Esophagus squamous epithelium (tissue), 5 donors: ENCODE measurements at places on chromosomes 6 and 20.

GRCh38 chr6:67881706-67882065 lies 753.4 kb upstream of the ADGRB3 start:
- no peak for DNase-seq
- no peak overlapping the region for H3K27ac ChIP-seq
- H3K4me1 ChIP-seq = no peaks in the 10 kb centered on the region
- no peak overlapping the region for H3K4me3 ChIP-seq
- H3K27me3 ChIP-seq = no peaks in the 10 kb centered on the region

GRCh38 chr6:148441454-148441911 lies 98.8 kb downstream of the SASH1 start:
- peak overlapping the region; percentile 82 for H3K27ac ChIP-seq
- no peaks in the 10 kb centered on the region for H3K27me3 ChIP-seq
- H3K4me1 ChIP-seq = peaks cover 18% of the 10 kb centered on the region
- no peak overlapping the region for H3K4me3 ChIP-seq
- DNase-seq = no peak

- H3K4me3 ChIP-seq = no peak overlapping the region
- no peak for DNase-seq
- H3K27me3 ChIP-seq = peaks cover 8% of the 10 kb centered on the region
- no peaks in the 10 kb centered on the region for H3K4me1 ChIP-seq
- H3K27ac ChIP-seq = no peak overlapping the region
Observed at GRCh38 chr6:150327117-150327774, 41.6 kb upstream of the IYD start.

- no peak overlapping the region for H3K4me3 ChIP-seq
- no peak for DNase-seq
- no peak overlapping the region for H3K27ac ChIP-seq
Observed at GRCh38 chr6:148658681-148659430, 88.0 kb upstream of the UST start.

DNA sequence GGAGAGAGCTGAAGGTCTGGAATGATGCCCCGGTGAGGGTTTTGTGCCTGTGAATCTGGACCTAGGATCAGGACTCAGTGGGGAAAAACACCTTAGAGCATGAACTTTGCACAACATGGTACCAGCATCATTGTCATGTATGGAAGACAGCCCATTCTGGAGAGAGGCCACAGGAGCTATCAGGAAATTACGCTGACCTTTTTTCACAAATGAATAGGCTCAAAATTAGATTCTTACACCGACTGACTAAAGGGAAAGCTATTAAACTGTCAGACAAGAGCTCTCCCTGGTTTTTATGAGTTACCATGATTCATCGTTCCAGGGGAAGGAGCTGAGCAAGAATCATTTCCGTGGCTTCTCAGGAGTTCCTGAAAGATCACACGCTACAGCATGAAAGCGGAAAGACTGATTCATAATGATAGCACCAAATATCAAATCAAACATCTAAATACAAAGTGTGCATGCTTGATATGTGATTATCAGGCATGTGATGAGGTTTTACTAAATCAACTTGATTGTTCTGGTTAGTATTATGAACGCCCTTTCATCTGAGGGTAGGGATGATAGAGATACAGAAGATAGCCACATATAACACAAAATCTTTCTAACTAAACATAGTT lies 224.9 kb upstream of the SMLR1 start:
- DNase-seq = no peak
- no peaks in the 10 kb centered on the region for H3K27me3 ChIP-seq
- H3K36me3 ChIP-seq = no peaks in the 10 kb centered on the region
- no peak overlapping the region for H3K27ac ChIP-seq
- no peaks in the 10 kb centered on the region for H3K4me1 ChIP-seq

GRCh38 chr6:170202416-170203135 lies 88.3 kb downstream of the DLL1 start:
- H3K27ac ChIP-seq = no peak overlapping the region
- H3K36me3 ChIP-seq = no peaks in the 10 kb centered on the region
- DNase-seq = no peak
- peaks cover 11% of the 10 kb centered on the region for H3K4me1 ChIP-seq

- no peak for DNase-seq
- no peaks in the 10 kb centered on the region for H3K36me3 ChIP-seq
- no peak overlapping the region for H3K27ac ChIP-seq
- H3K27me3 ChIP-seq = no peaks in the 10 kb centered on the region
- H3K4me3 ChIP-seq = no peak overlapping the region
- peaks cover 44% of the 10 kb centered on the region for H3K4me1 ChIP-seq
Observed at GRCh38 chr20:51460569-51461265, 81.8 kb downstream of the NFATC2 start.

GRCh38 chr20:36343641-36344040 lies 37.5 kb downstream of the DLGAP4 start:
- no peak overlapping the region for H3K4me3 ChIP-seq
- H3K4me1 ChIP-seq = no peaks in the 10 kb centered on the region
- no peak for DNase-seq

- no peaks in the 10 kb centered on the region for H3K36me3 ChIP-seq
- no peak overlapping the region for H3K4me3 ChIP-seq
- no peak for DNase-seq
- H3K27me3 ChIP-seq = no peaks in the 10 kb centered on the region
- H3K4me1 ChIP-seq = no peaks in the 10 kb centered on the region
Observed at GRCh38 chr20:15439551-15439950, 1102.1 kb upstream of the FLRT3 start.

- H3K36me3 ChIP-seq = no peaks in the 10 kb centered on the region
- H3K27ac ChIP-seq = no peak overlapping the region
- no peaks in the 10 kb centered on the region for H3K4me1 ChIP-seq
- H3K4me3 ChIP-seq = no peak overlapping the region
- DNase-seq = no peak
Observed at GRCh38 chr6:163675611-163676010, 261.1 kb downstream of the QKI start.

DNA sequence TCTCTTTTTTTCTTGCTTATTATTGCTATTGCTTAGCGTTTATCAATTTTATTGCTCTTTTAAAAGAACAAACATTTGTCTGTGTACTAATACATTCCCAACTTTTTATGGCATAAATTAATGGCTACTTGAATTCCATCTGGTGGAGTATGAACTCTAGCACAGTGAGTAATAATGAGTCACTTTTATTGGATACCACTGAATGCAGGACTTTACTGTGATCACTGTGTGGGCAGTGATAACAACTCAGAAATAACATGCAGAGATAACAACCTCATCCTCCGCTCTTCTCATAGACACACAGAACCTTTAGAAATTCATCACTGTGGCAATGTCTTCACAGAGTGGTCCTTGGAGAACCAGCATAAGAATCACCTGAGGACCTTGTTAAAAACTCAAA lies 174.9 kb upstream of the PRND start:
- no peak for DNase-seq
- H3K27ac ChIP-seq = no peak overlapping the region
- H3K4me1 ChIP-seq = no peaks in the 10 kb centered on the region
- peaks cover 14% of the 10 kb centered on the region for H3K27me3 ChIP-seq

DNA sequence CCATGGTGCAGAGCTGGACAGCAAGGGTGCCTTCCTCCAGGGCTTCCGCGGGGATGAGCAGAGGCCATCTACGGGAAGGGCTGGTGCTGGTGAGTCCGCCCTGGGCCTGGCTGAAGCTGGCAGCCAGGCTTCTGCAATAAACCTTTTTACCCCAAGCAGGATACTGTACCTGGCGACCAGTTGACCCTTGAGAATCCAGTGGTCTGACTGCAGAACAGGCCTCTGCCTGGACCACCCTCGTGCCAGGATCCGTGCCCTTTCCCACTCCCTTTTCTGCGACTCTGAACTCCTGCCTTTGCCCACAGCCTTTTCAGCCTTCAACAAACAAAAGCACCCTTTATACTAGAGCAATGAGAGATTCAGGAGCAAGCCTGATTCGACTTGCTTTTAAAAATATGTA lies 18.9 kb downstream of the CDH26 start:
- DNase-seq = no peak
- no peak overlapping the region for H3K4me3 ChIP-seq
- H3K27ac ChIP-seq = no peak overlapping the region
- H3K4me1 ChIP-seq = peaks cover 10% of the 10 kb centered on the region

- H3K4me3 ChIP-seq = no peak overlapping the region
- no peaks in the 10 kb centered on the region for H3K4me1 ChIP-seq
- no peak for DNase-seq
- H3K36me3 ChIP-seq = no peaks in the 10 kb centered on the region
Observed at GRCh38 chr20:19642860-19643259, 115.2 kb upstream of the RIN2 start.

DNA sequence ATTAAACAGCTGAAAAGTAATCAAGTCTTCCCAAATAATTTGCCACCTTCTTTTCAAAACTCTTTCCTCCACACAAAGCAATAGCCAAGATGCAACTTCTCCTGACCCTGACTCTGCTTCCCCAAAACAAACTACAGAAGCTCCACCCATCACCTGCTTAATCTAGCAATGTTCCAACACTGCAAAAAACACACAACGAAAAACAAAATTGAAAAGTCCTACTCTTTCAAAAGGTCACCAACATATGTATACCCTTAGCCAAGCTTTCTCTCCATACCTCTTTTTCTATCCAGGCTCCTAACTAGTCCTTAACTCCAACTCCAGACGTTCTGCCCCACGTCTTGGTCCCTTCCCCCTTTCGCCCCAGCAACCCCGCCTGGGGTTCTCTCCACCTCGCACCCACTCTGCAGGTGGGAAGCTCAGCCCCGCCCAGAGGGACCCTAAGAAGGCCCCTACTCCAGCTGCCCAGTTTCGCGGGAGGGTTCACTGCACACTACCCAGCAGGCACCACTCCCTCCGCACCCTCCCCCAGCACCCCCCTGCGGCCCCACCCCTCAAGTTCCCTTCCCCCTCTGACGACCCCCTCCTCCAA lies 717 bp downstream of the CSNK2A1 start:
- no peak for DNase-seq
- H3K27ac ChIP-seq = peak overlapping the region; percentile 96
- H3K4me1 ChIP-seq = peaks cover 21% of the 10 kb centered on the region

DNA sequence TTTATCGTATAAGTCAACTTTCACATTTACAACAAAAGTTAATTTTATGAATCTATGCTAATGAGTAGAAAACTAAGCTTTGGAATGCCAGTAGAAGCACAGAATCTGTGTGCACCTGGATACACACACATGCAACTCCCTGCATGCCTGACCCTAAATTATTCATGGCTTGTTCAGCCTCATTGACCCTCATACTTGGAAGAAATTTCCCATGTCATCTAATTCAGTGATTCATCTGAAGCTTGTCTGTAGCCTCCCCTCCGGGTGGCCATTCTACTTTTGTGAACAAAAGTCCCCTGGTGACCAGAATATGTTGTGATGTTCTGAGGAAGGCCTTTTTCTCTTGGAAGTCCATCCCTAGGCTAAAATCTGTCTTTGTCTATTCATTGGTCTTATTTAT lies 1078.4 kb downstream of the KIF16B start:
- H3K27me3 ChIP-seq = no peaks in the 10 kb centered on the region
- DNase-seq = no peak
- no peaks in the 10 kb centered on the region for H3K4me1 ChIP-seq
- H3K4me3 ChIP-seq = no peak overlapping the region
- H3K36me3 ChIP-seq = no peaks in the 10 kb centered on the region

GRCh38 chr20:4068708-4069107 lies 53.4 kb upstream of the RNF24 start:
- H3K27ac ChIP-seq = no peak overlapping the region
- DNase-seq = no peak
- H3K4me3 ChIP-seq = no peak overlapping the region
- no peaks in the 10 kb centered on the region for H3K27me3 ChIP-seq

- DNase-seq = no peak
- no peaks in the 10 kb centered on the region for H3K36me3 ChIP-seq
- no peaks in the 10 kb centered on the region for H3K4me1 ChIP-seq
- no peaks in the 10 kb centered on the region for H3K27me3 ChIP-seq
Observed at GRCh38 chr6:133833949-133834359, 55.0 kb upstream of the TCF21 start.

- peaks cover 22% of the 10 kb centered on the region for H3K4me1 ChIP-seq
- no peaks in the 10 kb centered on the region for H3K36me3 ChIP-seq
- no peak for DNase-seq
- no peak overlapping the region for H3K27ac ChIP-seq
Observed at GRCh38 chr6:117264692-117265409, 507 bp upstream of the VGLL2 start.

DNA sequence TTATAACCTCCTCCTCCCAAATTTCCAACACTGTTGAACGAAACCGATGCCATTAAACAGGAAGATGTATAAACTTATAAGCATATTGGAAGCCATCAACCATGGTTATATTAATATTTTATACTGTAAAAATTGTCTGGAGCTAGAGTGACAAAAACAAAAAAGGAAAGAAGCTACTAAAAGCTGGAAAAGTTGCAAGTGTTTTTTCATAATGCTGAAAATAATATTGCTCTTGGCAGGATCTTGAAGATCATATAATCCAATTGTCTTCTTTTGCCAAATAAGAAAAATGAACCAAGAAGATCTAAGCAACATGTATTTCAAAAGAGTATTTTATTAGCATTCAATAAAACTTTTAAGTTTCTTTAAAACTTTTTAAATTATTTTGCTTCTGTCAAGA lies 268.9 kb upstream of the HSF2 start:
- H3K27ac ChIP-seq = no peak overlapping the region
- DNase-seq = no peak
- H3K36me3 ChIP-seq = no peaks in the 10 kb centered on the region
- no peaks in the 10 kb centered on the region for H3K27me3 ChIP-seq
- no peaks in the 10 kb centered on the region for H3K4me1 ChIP-seq
- H3K4me3 ChIP-seq = no peak overlapping the region

DNA sequence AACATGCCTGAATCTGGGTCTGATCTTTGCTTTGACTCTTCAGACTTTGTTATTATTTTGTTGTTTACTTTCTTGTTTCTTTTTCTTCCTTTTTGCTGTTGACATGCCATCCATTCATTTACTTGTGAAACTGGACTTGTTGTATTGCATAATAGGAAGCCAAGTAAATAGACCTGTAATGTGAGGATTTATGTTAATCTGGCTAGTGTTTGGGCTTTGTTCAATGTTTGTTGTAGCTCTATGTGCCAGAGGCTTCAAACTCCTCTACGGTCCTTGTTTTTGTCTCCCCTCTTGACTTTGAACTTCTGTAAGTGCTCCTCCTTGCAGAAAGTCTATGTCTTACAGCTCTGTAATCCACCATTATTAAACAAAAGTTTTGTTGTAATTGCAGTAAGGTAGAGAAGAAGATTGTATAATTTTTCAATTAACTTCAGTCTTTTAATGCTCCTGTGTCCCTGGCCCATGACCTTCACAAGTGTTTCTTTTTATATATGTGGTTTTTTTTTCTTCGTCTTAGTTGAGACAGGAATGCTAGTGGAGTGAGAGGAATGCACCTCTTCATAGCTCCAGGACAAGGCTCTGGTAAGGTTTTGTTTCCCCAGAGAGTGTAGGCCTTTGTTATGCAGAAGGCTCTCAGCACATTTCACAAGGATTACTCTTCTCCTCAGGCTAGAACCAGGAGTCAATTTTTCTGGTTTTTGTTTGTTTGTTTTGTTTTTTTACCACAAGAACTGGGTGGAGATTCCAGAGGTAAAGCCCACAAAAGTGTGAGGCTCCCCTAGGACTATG lies 1061.8 kb upstream of the CITED2 start:
- H3K27ac ChIP-seq = no peak overlapping the region
- H3K36me3 ChIP-seq = no peaks in the 10 kb centered on the region
- H3K4me1 ChIP-seq = peaks cover 6% of the 10 kb centered on the region
- no peak overlapping the region for H3K4me3 ChIP-seq
- no peaks in the 10 kb centered on the region for H3K27me3 ChIP-seq
- no peak for DNase-seq
